ENCODE measurements at places on chromosomes 4 and X.

- DNase-seq, result no peak
Measured at GRCh38 chr4:7348946-7349900, 85.5 kb downstream of the PSAPL1 start.

DNA sequence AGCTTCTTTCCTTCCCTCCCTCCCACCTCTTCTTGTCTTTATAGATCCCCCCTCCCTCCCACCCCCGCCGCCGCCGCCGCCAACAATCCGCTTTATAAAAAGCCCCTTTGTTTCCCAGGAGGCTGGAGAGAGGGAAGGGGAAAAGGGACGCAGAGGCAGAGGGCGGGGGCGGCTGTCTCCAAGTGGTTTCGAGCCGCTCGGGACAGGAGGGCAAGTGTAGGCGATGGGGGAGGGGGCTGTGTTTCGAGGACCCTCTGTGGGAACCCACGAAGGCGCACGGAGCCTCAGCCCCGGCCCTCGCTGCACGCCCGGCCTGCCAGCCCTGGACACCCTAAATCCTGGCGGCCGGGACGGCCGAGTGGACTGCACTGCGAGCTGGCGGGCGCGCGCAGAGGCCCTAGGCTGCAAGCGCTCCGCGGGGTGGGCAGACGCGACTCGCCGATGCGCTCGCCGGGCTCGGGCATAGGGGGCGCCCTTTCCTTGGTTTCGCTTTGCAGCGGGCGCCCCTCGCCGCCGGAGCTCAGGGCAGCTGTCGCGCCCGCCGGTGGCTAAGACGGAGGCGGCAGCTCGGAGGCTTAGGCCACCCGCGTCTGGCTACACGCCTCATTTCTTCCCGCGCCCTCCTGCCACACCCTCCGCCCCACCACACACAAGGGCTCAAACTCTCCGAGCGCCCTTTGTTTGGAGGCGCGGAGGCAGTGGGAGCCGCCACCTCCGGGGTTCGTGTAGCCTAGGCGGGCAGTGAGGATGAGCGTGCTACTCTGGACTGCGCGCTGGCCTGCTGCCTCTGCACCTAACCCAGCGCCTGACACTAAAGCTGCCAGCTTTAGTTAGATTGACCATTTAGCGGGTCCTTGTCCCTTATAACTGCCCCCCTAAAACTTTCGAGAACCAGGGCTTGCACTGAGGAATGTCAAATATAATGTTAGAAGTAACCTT is 2.2 kb downstream of the MAMLD1 start:
- DNase-seq, result peak; percentile 62

DNA sequence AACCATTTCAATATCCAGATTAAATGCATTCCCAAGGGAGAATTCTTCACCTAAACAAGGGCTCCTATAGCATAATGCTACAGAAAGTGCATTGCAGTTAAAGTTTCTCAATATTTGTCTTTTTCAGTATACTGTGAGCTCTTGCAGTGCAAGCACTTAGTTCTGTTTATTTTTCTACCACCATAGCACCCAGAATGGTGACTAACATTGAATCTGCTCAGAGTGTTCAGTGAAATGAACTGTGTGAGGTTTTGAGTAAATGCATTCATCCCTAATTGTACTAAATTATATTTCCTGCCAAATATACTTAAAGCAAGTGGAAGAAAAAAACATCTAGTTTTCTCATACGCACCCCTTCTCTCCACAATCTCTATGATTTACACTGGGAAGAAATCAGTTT is 383.9 kb downstream of the PCDH7 start:
- no peak for DNase-seq

GRCh38 chrX:37829721-37830120 is 17.6 kb downstream of the DYNLT3 start:
- no peak for DNase-seq

DNA sequence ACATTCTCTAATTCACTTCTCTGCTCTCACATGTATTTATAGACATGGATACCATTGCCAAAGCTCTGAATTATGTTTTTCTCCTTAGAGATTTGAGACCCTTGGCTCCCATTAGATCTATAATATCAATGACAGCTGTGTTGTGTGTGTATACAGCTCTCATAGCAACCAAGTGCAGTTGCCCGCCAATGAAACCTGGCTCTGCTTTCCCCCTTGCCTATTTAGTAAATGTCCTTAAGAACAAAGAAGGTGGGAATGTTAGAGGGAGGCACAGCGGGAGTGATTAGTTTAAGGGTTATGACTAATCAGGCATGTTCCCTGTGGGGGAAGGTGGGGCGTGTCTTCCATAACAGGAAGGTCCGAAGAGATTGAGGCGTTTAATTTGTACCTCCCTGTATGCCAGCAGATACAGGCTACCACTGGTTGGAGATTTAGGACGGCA is 100.5 kb upstream of the TBC1D9 start:
- DNase-seq, result peak; percentile 27

- no peak for DNase-seq
Measured at GRCh38 chr4:185312699-185313098, 83.0 kb downstream of the LRP2BP start.

GRCh38 chr4:26214994-26215393 is 105.8 kb upstream of the RBPJ start:
- no peak for DNase-seq

DNA sequence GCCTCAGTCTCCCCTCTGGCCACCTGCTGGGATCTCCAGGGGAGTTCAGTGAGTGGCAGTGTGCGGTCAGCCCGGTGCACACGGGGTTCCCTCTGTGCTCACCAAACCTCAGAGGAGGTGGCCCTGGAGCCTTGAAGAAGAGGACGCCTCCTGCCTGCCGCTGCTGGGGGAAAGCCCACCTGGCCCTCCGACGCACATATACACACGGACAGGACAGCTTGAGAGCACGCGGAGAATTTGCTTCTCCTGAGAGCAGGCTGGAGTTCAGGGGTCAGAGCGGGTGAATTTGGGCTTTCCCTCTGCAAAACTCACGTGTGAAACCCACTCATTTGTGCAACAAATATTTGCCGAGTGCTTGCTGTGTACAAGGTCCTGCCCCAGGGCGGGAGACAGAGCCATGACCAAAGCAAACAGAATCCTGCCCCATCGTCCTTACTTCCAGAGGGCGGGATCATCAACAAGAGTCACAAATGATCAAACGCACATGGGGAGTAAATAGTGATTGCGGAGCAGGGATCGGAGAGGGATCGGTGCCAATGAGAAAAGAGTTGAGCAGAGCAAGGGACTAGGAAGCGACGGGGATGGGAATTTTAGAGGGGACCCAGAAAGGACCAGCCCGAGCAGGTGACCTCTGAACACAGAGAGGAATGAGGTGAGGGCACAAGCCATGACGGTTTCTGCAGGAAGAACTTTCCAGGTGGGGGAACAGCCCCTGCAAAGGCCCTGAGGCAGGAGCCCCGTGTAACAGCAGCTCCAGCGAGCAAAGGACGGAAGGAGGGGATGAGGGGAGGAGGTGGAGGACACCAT is 17.6 kb downstream of the BLOC1S4 start:
- no peak for DNase-seq

Data from HCEC 1CT (cell line).